H9 (cell line): ENCODE measurements at places on chromosomes 7 and 10.

GRCh38 chr7:6505685-6506559, 45.3 kb downstream of the GRID2IP start:
- DNase-seq: no peak

DNA sequence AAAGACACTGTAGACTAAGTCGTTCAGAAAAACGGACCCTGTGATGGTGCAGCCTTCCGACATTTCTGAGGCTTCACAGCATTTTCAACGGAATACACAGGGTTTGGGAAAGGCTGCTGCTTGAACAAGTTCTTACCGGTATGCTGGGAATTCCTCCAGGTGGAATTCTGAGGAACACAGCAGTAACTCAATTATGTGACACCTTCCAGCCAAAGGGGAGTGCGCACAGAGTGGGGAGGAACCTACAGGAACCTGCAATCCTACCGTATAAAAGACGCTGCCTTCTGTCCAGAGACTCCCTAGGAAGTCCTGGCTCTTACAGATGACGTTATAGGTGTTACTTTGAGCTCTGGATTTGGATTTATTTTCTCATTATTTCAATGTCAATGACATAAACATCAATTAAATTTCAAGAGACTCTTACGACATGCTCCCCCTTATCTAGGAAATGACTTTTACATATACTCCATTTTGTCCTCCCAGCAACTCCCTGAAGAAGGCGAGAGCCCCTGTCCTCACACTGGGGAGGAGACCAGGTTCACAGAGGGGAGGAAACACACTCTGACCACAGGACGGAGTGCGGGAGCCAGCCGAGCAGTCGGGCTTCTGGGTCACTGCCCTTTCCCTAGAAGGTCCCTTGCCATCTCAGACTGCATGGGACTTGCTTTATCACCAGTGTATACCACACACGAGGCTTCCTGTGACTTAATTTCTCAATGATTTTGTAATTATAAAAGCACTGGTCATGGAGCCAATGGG, 27.9 kb downstream of the VIPR2 start:
- no peak for DNase-seq

DNA sequence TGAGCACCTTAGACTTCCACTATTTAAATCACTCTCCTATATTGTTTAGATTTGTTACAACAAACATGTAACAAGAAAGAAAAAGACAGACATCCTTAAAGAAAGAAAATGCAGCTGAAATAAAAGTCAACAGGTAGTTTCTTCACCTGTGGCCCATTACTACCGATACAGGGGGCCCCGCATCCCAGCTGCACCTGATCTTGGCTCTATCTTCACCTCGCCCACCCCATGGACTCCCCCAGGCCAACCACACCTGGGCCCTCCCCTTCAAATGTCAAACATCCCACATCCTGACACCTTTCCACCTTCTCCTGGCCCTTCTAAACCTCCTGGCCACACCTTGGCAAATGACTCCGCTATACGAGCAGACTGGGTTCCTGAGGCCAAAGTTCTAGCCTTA, 7.0 kb downstream of the DDX56 start:
- no peak for DNase-seq

GRCh38 chr10:6254201-6254600, 51.5 kb downstream of the PFKFB3 start:
- no peak for DNase-seq

DNA sequence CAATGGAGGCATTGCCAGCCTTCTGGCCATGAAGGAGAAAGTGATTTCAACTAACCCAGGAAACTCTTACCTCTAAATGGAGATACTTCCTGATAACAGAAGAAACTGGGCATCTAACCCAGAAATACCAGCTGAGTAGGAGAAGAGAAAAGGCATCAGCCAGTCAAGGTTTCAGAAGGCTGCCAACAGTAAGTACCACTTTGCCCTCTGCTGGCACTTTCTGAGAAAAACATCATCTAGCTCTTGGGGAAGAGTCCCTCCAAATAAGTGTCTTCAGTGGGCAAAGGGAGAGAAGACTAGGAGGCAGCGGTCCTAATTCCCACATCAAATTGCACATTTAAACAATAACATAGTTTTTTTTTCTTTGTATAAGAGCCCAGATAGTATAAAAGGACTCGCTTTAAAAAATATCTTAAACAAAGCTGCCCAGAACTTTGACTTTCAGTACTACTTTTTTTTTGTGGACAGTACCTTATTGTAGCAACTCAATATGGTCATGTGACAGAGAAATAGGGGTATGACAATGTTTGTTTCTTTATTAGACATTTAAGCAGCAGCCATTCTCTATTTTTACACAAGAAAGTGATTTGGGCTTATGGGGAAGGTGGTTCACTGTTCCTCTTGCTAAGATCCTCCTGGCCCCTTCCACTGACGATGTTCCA, 157.3 kb downstream of the CTTNBP2 start:
- peak; percentile 56 for DNase-seq

GRCh38 chr7:91043186-91043585, 221.0 kb upstream of the FZD1 start:
- DNase-seq: no peak

GRCh38 chr7:50556247-50556991, 8.8 kb downstream of the DDC start:
- DNase-seq: no peak

GRCh38 chr7:2566348-2566889, 7.6 kb downstream of the IQCE start:
- no peak for DNase-seq

GRCh38 chr7:41621953-41622831, 80.7 kb downstream of the INHBA start:
- no peak for DNase-seq

DNA sequence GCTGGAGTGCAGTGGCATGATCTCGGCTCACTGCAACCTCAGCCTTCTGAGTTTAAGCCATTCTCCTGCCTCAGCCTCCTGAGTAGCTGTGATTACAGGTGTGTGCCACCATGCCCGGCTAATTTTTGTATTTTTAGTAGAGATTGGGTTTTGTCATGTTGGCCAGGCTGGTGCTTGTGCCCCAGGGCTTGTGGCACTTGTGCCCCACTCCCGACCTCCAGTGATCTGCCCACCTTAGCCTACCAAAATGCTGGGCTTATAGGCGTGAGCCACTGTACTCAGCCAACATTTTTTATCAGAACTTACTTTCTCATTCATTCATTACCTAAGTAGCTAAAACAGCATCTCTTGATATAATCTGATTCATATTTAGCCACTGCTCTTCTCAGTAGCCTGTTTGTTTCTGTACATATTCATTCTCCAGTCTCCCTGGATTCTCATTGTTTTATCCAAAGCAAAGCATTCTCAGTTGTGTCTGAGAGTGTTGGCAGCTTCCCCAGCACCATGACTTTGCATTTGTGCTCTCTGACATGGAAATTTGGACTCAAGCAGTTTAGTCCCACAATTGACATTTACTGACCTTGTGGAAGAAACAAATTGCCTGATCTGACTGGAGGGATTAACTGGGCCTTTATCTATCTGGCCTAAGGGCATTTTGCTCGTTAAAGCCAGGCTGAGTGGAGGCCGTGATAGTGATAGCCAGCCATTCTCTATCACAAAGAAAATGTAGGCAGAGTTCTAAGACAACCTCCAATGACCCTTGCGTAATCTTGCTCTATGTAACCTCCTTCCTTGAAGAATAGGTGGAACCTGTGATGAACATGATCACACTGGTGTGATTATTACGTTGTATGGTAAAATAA, 44.9 kb downstream of the AKR1B15 start:
- no peak for DNase-seq

DNA sequence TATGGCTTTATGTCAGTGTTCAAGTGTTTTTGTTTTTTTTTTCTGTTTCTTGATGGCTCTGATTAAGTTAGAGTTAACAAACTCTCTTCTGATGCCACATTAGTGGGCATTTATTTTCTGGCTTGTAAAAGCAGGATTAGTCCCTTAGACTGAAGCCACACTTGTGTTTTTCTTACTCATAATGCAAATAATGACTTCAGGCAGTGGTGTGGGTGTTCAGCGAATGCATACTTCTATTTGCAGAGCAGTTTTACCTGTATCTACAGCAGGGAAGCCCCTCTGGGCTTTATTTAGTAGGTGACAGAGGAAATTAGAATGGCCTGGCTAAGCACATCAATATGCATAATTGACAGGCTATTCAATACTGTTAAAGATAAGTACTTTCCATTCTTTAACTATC, 79.9 kb downstream of the CNNM2 start:
- no peak for DNase-seq

DNA sequence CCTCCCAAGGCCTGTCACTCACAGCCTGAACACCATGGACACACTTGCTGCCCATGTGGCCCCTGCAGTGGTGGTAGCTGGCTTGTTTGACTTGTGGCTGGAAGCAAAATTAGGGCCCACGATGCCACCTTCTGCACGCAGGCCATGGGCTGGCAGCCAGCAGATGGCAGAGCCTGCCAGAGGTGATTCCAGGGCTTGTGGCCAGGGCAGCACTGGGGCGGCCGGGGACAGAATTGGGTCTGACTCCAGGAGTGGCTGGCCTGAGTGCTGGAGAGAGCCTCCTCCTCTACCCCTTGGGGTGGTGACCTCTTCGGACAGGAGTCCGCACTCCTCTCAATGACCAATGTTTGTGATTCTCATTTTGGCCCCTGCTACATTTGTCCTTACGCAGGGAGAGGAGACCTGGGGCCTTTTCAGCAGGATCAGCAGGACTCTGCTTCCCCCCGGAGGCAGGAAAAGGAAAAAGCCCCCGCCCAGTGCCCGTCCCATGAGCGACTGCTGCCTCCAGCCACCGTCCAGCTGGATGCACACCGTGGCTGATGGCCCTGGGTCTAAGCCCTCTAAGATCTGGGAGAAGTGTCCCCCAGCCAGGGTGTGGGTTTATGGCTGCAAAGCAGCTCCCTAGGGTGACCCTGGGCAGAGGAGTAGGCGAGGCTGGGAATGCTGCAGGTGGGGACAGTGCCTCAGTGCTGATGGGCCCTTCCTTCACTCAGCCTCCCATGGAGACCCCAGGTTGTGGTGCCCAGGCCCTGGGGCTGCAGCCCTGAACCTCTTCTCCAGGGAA, 26.5 kb downstream of the DNAJB12 start:
- DNase-seq: peak; percentile 78

GRCh38 chr10:89566992-89567391, 31.6 kb upstream of the SLC16A12 start:
- DNase-seq: no peak

GRCh38 chr7:50341724-50342123, 37.2 kb downstream of the IKZF1 start:
- no peak for DNase-seq

- no peak for DNase-seq
These were observed 828.8 kb upstream of the MBL2 start for GRCh38 chr10:53601260-53601875.

DNA sequence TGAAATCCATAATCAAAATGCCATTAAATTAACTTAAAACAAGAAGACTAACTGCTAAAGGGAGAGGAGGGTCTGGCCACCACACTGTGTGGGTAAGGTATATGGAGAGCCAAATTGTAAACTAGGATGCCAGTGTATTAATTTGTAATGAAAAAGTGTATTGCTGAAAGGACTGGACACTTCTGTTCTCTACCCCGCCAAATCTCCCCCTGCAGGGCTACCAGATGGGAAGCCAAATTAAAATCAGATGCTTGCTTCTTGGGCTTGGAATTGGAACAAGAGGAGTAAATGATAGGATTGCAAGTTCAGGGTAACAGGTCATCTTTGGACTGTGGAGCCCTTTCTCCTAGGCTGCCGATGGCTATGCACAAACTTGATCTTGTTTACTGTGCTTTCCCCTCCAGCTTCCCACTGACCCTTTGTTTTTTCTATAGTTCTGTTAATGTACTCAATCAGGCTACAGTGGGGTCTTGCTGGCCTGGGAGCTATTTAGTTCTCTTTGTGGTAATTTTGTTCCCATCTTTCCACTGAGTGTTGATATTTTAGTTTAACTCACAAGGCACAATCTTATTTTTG, 932.1 kb upstream of the C7orf33 start:
- DNase-seq: no peak

DNA sequence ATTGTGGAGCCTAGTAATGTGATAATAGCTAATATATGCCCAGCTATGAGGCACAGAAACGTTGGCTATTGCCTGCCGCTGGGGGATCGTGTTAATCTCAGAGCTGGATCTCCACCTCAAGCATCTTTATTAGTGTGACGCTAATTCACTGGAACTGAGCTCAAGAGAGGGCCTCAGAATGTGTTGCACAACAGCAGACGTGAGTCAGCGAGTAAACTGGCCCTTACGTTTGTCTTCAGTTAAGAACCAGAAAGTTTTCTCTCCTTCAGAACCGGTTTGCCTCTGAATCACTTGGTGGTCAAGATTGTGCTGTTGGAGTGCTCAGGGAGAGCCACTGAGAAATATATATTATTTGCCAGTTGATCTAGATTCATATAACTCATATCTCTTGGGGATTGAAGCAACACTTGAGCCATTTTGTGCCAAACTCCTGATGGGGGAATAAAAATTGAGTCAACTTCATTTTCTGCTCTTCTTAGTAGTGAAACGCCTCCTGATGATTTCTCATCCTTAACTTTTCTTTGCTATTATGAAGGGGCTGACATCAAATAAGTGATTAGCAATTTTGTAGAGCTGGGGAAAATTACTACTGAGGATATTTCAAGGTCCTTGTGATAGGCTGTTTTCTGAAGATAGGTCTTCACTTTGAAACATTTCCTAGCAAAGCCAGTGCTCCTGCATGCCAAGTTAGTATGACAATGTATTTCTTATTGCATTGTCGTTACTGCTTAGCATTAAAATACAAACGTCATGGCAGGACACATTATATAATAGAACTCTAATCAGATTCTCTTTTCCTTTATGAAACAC, 22.3 kb downstream of the BZW2 start:
- no peak for DNase-seq

DNA sequence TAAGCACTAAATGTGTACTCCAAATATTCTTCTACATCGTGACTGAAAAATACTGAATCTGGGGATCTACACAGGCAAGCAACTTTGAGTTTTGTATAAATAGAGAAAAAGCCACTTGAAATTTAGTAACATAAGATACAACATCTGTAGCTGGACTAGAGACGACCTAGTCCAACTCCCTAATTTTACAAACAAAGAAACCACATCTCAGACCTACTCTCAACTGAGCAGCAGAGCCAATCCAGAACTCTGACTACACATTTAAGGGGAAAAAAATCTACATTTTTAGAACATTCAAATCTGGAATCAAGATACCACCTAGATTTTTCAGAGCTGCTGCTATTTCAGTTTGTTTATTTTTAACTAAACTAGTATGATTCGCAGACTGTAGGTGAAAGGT, 88.9 kb downstream of the CABCOCO1 start:
- no peak for DNase-seq

GRCh38 chr10:52577047-52577446, 195.5 kb downstream of the MBL2 start:
- no peak for DNase-seq
